ENCODE measurements at places on chromosomes 4 and X. TPM values are rescaled to one million over a fixed set of nuclear protein-coding genes. Genes with fewer than 3 reads are reported as not detected.

DNA sequence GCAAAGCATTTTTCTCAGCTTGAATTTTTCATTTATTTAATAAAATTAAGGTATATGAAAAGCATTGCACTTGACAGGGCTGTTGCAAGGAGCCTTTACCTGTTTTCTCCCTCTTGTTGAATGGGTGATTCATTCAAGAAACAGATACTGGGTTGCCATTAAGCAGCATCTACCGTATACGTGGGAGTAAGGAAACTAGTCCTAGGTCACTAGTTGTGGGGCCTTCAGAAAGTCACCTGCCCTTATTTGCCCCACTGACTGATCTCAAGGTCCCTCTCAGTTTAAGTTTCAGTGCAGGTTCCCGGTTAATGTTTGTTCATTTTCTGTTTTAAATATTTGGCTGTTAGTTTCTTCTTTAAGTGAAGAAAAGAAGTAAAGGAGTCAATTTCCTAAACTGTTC lies 34.0 kb downstream of the LHFPL1 start:
- DNase-seq: no peak

GRCh38 chr4:82358847-82359246 lies 14.9 kb downstream of the HNRNPD start:
- no peak for DNase-seq

GRCh38 chr4:5747738-5748375 lies 36.9 kb downstream of the EVC start:
- DNase-seq: peak; percentile 86

DNA sequence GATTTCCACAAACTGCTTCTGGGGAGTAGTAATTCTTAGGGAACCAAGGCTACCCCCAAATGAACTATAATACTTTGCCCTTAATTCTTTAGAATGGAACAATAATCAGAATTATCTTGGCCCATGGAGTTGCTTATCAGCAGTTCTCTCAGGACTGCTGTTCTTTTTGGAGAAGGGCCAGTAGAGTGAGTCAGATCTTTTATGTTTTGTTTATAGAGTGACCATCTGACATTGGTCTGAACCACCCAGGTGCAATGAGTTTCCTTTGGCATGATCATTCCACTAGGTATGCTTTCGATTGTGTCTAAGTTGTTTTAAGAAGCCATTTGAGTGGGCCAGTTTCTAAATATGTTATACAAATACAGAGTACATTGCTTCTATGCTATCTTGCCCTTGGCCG lies 31.8 kb downstream of the PRRG1 start:
- peak; percentile 76 for DNase-seq

Gene DSPP
- total RNA-seq: not detected

Gene GLUD2
- 0.53 TPM for total RNA-seq

Gene PRDM8
- 0.53 TPM for total RNA-seq

- no peak for DNase-seq
Observed at GRCh38 chr4:65170768-65171514, 499.3 kb downstream of the EPHA5 start.

GRCh38 chrX:97846228-97846627 lies 962.5 kb downstream of the RPA4 start:
- DNase-seq: no peak

Gene MGAT4D
- total RNA-seq: not detected

- peak; percentile 47 for DNase-seq
Observed at GRCh38 chrX:16436348-16437188, 213.4 kb upstream of the S100G start.

DNA sequence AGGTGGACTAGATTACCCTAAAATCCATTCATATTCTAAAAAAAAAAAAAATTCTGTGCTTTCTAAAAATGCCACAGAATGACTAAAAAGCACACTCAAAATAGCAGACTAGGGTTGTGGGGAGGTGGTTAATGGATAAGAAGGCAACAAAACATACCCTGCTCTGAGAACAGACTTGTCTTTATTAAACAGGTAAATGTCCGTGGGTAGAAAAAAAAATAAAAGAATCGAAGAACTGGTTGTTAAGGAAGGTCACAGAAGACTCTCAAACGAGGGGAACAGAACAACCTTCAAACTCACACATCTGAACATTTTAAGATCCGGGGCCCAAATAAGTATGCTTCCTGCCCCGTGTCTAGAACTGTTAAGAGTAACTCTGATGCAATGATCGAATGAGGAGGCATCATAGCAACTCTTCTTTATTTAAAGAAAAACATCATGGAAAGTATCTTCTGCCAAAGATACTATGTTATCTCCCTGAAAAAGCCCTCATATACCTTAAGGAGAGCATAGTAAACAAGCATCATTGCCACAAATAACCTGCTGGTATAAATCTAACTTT lies 68.4 kb downstream of the ELF2 start:
- no peak for DNase-seq

Gene MAP3K15
- under 0.01 TPM for total RNA-seq

Gene HS3ST1
- 1.8 TPM for total RNA-seq

Gene ACE2
- not detected for total RNA-seq

Gene TLR6
- total RNA-seq: 0.26 TPM

DNA sequence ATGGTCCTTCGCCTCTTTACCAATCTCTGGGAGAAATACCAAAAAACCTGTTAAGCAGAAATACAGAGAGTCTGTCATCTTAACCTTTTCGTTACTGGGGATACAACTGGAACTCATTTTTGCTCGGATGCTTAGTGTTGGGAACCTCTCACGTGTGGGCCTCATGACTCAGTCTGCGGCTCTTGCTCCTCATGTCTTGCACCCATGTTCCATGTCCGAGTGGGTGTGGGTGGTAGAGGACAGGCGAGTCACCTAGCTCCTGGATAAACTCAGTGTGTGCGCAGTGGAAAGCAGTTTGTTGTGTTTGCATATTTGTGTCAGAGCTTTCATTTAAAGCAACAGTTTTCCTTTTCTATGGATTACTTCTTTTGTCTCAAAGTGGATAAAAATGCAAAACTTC lies 70.6 kb downstream of the TNIP2 start:
- peak; percentile 41 for DNase-seq

- peak; percentile 22 for DNase-seq
Observed at GRCh38 chr4:118775405-118775804, 60.5 kb downstream of the SEC24D start.

Gene TSPAN6
- 16.6 TPM for total RNA-seq

Gene ANXA3
- 1,062 TPM for total RNA-seq

GRCh38 chrX:78997870-78998558 lies 52.8 kb downstream of the P2RY10 start:
- DNase-seq: no peak

GRCh38 chr4:111671756-111672155 lies 473.5 kb upstream of the FAM241A start:
- DNase-seq: no peak

DNA sequence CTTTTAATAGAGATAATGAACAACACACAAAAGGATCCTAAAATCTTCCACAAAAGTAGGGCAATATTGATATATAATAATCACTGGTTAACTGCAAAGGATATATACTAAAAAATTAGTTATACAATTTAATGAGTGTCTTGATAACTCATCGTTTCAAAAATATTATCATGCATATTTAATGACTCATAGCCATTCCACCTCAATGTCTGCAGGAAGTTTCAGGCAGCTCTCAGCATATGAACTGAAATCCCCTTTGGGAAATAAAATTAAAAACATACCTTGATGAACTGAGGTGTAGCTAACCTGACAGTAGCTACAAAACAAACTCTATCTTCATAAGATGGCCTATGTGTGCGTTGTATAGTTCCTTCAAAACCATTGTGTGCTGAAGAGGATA lies 62.9 kb downstream of the TMEM165 start:
- DNase-seq: peak; percentile 66

GRCh38 chr4:115274545-115274944 lies 161.1 kb upstream of the NDST4 start:
- DNase-seq: no peak

DNA sequence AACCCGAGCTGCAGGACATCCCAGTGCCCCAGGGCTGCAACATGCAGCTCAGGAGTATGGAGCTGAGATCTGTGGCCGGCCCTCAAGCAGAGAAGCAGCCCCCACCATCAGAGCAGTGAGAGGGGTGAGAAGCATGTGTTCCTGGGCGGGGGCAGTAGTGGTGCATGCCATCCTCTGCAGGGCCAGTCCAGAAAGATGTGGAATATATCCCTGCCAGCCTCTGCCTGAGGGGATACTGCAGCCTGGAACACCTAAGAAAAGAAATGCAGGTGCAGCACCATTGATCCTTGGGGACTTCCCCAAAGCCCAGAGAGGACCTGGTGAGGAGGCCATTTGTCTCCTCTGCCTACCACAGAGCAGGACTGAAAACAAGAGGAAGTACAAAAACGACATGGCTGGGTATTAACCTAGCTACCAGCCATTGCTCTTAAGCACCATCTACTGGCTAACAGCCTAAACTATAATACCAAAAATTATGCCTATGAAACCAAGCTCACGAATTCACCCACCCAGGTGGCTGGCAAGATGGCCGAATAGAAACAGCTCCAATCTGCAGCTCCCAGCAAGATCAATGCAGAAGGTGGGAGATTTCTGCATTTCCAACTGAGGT lies 158.8 kb downstream of the ADGRA3 start:
- peak; percentile 33 for DNase-seq

DNA sequence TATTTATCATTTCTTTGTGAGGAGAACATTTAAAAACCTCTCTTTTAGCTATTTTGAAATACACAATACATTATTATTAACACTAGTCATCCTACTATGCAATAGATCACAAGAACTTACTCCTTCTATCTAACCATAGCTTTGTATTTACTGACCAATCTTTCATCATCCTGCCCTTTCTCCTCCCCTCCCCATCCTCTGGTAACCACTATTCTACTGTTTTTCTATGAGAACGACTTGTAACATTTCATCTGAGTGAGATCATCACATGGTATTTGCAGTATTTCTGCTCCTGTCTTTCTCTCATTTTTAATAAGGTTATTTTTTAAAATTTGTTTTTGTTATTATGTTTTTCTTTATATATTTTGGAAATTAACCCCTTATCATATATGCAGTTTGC lies 331.8 kb downstream of the TEX13C start:
- DNase-seq: peak; percentile 17

DNA sequence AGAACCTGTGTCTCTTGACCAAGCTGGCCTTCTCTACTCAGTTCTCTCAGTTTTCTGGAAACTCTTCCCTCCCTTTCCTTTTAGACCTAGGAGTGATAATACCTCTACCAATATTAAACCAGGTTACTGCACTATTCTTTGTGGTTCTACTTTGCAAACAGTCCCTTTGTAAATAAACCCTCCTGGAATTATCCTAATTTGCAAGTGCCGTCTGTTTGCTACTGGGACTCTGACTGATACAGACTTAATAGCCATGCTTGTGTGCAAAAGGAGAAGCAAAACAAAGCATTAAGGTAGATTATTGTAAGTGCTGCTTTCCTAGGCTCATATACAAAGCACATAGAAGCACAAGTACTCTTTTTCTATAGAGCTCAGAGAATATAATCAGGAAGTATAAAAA lies 507.0 kb downstream of the INPP4B start:
- no peak for DNase-seq

- no peak for DNase-seq
Observed at GRCh38 chrX:31301941-31302340, 230.1 kb upstream of the FTHL17 start.

DNA sequence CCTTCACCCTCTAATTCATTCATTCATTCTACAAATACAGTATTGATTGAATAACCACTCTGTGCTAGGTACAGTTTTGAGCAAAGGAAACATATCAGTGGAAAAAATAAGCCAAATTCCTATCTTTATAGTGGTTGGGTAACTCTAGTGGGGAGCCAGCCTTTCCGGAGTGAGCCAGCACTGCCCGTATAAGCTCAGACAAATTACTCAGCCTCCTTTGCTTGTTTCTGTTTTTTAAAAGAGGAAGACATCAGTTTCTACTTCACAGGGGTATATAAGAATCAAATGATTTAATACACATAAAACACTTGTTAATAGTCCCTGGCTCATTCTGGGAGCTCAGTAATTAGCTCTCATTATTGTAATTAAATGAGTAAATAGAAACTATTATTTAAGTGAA lies 238.2 kb upstream of the MAD2L1 start:
- DNase-seq: no peak

GRCh38 chrX:54447461-54447860 lies 7.3 kb downstream of the TSR2 start:
- peak; percentile 0 for DNase-seq

Gene HSD17B13
- not detected for total RNA-seq

GRCh38 chrX:139554376-139554775 lies 23.8 kb downstream of the F9 start:
- DNase-seq: no peak

DNA sequence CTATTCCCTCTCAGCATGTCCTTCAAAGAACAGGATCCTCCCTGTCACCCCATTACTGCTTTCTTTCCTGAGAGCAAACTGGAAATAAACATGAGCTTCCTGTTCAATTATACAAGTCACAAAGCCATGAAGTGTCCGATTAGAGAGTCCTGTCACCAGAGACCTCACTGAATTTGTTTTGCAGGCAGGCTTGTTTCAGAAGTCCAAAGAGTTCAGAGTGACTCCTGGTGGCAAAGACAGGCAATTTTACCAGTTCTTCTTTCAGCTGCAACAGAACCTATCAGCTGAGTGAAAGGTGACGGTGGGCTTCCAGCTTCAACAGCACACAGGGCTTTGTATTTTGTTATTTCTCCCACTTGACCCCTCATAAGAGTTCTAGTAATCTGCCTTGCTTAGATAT lies 6.4 kb downstream of the ELK1 start:
- no peak for DNase-seq

Gene TBX22
- total RNA-seq: not detected

GRCh38 chr4:124939908-124940307 lies 227.4 kb upstream of the ANKRD50 start:
- peak; percentile 79 for DNase-seq

GRCh38 chrX:111506826-111507225 lies 4.6 kb upstream of the SERTM2 start:
- DNase-seq: no peak

Gene CHIC1
- total RNA-seq: 2.9 TPM

Gene RPL9
- 3,557 TPM for total RNA-seq

- DNase-seq: peak; percentile 76
Observed at GRCh38 chr4:141027421-141027820, 105.8 kb downstream of the RNF150 start.

DNA sequence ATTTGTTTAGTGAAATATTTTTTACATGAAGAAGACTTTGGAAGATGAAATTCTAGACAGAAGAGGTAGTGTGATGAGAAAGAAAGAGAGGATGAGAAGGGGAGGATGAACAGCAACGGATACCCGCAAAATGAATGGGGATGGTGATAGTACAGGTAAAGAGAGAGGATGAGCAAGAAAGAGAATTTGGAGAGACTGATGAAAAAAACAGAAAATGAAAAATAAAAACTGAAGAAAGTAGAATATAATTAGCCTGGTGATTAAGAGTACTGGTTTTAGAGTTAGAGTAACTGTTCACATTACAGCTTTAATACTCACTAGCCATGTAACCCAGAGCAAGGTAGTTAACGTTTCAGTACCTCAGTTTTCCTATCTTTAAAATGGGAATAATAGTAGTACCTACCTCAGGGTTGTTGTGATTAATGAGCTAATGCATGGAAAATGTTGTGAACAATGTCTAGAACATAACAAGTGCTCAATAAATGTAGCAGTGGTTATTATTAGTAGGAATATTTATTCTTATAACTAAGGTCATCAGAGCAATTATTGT lies 54.9 kb upstream of the ANTXR2 start:
- DNase-seq: no peak

All from bronchial epithelial cell (primary cell).